ENCODE measurements at places on chromosomes 2 and 18.

DNA sequence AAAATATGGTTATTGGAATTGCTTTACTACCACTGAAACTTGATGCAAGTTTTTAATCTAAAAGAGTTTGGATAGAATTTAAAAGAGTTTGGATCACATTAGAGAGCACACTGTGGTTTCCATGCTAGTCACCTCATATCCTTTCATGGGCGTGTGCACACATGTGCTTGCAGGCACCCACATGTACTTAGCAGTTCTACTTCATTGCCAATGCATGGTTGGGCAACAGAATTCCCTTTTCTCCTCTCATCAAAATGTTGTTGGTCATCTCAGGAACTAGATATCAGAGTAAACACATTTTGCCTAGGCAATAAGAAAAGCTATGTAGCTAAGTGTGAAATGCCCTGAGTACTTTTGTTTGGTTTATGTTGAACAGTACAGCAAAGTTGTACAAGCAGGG lies 254.1 kb upstream of the RASGRP3 start:
- no peak for DNase-seq

DNA sequence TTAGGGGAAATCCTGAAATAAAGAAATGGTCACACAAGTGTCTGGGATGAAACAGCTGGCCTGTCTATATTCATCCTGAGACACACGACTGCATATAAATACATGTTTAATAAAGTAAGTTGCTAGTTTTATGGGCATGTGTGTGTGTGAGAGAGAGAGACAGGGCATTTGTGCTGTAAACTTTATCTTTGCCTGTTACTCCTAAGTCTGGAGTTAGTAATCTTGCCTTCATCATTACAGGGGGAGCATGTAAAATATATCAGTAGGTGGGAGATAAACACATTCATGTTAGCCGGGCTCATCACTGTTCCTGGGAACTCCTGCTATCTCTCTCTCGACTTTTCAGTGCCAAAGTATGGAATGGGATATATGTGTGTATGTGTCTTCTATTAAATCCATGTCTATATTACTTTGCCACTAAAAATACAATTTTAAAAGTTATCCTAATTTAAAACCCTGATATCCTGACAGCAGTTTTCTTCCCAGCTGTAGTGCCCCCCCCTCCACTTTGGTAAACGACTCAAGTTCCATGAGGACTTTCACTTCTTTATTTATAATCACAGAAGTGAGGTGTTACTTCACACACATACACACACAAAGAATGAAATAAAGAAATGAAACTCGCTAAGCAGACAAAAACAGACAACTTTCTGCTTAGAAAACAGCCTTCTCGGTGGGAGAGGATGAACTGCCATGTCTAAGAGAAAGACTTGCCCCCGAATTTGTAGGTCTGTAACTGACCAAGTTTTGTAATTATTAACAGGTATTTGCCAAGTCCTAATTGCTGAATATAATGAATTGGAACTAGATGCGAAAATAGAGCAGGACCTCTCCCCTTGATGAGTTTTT lies 947 bp downstream of the ZEB2 start:
- DNase-seq = no peak

DNA sequence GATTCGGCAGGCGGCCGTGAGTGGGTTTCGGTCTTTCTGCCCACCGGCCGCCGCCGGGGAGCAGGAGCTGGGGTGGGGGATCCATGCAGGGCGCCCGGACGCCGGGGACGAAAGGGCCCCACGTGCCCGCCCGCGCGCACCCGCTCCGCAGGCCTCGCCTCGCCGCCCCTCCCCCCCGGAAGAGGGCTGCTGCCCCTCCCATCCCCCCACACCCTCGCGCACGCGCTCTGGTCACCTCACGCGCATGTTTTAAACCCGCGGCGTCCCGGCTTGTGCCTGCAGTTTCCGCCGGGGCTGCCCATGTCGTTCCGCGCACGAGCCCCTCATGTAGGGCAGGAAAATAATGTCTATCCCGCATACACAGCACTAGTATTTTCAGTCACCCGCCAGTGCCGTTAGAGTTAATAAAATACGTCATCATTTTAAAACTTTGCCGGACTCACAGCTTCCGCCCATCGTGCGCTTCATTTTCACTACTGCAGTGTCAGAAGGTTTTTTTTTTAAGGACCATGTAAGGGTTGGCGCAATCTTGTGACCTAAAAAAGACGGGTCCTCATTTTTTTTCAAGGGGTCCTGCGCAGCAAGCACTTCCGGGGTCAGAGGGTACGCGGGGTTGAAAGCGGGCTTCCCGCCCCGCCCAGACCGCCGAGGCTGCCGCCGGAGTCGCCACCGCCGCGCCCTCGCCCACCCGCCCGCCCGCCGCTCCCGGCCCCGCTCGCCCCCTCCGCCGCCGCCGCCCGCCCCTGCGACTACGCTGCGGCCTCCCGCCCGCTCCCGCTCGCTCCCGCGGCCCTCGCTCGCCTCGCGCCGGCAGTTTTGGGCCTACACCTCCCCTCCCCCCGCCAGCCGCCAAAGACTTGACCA lies at the start of gene PCBP1:
TSS of gene PCBP1 (plus strand) at position 640 of the 864 bp plus-strand sequence. CDS start 267 bp downstream, outside the sequence.
- DNase-seq = peak; percentile 91

DNA sequence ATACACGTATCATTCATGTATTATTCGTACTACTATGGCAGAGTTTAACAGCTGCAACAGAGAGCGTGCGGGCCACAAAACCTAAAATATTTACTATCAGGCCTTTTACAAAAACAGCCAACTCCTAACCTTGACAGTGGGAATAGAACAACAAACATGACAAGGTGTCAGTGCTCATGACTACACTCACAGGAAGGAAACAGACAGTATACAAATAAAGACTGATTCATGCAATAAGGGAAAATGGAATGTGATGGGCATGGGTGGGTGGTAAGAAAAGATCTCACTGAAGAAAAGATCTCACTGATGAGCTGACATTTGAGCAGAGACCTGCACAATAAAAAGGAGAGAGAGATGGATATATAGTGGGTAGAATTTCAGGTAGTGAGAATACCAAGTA lies 347.8 kb downstream of the ALK start:
- DNase-seq = no peak

DNA sequence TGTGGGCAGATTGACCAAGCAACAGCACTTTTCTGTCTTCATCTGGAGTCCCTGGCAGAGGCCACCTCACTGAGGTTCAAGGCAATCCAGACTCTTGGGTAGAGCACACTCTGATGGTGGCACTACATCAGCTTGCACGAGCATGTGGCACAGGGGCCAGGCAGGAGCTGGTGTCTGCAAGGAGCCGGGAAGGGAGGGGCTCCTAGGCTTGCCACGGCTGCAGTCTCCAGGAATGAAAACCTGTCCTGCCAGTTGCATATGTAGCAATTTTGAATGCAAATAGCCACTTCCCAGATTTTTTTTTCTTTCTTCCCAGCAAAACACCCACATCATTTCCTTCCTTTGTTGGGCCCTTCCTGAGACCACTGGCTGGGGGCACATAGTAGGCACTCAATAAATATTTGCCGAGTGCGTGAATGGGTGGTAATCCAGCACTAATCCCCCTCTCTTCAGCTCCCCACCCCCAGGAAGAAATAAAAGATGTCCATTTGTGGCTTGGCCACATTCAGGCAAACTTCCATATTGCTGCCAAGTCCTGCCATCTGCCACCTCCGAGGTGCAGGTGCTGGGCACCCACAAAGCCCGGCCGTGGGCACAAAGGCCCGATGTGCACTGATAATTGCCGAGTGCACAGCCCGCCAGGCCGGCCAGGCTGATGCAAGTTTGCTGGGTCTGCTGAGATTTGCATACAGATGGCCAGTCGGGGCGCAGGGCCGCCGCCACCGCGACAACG lies 72.4 kb downstream of the MYCN start:
- DNase-seq = peak; percentile 64

DNA sequence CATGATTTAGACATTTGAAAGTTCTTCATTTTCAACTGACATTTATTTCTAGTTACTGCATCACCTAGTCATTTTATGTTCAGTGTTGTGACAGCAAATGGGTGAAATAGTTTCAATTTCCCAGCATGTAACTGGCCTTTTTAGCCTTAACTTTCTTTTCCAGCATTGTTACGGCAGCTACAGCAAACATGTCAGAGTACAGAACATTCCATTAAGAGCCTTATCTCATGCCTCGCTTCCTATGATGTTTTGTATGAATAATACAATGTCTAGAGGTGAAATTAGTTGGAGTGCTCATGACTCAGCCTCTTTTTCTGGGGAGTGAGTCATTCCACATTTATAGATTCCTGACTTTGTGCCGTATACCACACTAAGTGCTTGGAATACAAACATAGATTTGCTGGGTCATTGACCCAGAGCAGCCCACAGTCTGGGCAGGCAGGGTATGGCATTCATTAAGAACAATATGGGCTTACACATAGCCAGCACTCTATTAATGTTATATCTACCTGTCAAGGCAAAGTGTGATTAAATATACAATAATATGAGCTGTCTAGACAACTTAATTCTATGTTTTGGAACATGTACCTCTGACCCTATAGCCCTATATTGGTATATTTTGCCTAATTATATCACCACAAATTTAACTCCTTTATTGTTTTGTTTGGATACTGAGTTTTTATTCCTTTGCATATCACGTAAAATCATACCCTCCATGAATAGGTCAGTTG lies 72.2 kb downstream of the MAP2 start:
- peak; percentile 55 for DNase-seq

DNA sequence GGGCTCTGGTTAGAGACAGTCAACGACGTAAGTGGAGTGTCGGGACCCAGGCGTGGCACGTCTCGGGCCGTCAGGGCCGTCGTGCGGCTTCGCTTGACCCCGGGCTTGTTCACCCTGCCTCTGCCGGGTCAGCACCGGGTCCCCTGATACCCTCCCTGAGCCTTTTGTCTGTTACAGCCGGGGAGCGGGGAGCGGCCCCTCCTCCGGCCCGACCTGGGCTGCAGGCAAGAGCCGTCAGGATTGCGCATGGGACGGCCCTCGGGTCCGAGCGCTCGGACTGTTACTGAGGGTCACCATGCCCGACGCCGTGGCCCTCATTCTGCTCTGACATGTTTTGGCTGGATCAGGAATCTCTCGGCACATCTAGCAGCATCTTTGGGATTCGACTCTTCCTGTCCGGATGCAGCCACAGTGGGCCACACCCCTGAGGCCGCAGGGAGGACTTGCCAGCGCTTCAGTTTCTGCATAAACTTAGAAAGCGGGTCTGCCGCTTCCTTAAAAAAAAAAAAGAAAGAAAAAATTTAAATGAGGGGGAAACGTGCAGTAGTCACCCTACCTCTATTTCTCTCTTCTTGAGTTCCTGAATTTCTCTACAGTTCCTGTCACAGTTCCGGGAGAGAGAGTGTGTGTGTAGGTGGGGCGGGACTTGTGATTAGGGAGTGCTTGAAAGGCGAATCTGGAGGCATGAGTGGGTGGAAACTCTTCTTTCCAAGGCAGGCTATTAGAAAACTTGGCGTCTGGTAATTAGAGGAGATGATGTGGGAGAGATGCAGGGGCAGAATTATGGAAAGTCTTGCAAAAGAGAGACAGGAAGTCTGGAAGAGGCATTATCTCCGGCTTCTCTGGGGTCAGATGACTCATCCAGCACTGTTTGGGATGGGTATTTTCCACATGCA lies 909 bp downstream of the TMEM87B start:
- DNase-seq = peak; percentile 32

DNA sequence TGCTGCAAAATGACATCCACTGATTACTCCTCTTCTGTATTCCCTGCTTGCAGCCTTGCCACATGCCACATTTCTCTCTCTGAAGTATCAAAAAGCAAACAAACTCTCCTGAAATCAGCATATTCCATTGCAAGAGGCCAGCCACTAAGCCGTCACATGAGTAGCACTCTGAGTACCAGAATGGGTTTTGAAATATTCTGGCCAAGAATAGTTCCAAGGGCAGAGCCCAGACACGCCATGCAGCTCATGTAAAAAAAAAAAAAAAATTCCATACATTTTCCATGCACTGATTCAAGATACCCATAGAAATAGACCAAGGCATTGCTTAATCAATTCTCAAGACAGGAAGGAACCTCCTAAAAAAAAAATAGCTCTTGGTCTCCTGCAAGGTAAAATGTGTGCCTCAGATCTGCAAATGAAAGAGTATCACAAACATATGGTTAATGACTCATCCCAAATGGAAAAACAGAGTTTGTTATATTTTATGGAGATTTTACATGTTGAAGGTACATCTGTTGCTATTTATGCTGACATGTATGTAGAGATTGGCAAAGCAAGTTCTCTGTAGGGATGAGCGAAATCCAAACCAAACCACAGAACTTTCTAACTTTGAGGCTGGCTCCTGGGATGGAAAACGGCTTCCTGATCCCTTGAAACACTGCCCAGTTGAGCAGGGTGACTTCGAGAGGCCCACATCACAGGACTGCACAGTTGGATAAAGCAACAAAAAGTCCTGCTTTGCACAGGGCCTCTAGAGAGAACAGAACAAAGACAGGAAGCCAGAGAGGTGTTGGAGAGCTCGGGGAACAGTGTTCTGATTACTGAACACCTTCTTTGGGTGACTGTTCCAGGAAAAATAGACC lies 346.2 kb downstream of the ZNF521 start:
- DNase-seq = no peak

DNA sequence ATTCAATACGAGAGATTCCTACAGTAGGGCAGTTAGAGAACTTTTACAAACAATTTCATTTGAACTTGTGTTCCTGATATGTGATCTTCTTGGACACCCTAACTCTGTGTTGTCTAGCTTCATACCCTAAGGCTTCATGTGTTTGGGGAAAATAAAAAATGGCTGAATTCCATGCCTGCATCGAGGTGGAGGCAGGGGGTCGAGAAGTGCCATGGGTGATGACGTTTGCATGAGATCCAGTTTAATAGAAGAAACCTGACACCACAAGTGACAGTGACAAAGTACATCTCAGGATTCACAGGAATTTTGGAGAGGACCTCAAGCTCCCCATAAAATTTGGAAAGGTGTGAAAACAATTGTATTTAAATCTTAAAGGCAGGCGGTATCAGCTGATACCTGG lies 169.2 kb upstream of the NABP1 start:
- no peak for DNase-seq

DNA sequence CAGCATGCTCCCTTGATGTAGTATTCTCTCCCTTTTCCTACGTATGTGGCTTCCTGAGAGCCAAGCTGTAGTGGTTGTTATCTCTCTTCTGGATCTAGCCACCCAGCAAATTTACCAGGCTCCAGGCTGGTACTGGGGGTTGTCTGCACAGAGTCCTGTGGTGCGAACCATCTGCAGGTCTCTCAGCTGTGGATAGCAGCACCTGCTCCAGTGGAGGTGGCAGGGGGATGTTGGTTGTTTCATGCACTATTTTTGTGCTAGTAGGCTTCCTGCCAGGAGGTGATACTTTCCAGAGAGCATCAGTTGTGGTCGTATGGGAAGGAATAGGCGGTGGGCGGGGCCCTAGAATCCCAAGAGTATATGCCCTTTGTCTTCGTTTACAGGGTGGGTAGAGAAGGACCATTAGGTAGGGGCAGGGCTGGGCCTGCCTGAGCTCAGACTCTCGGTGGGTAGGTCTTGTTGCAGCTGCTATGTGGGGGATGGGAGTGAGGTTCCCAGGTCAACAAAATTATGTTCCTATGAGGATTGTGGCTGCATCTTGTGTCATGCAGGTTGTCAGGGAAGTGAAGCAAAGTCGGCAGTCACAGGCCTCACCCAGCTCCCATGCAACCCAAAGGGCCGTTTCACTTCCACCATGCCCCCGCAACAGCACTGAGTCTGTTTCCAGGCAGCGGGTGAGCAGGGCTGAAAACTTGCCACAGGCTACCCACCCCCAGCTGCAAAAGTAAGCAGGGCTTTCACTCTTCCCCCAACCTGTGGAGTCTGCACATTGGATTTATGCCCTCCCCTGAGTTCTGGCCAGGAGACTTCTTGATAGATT lies 1139.5 kb downstream of the BCL11A start:
- peak; percentile 72 for DNase-seq

All from NCI-H2107 (cell line).